Pulmonary artery endothelial cell (primary cell): ENCODE measurements at places on chromosomes 16 and 17. TPM values are rescaled to one million over a fixed set of nuclear protein-coding genes. Genes with fewer than 3 reads are reported as not detected.

HOXB6 gene
- total RNA-seq, result 0.11 and 0.92 TPM in 2 replicates

KRTAP16-1 gene
- not detected in 2 replicates for total RNA-seq

NT5M gene
- total RNA-seq, result 0.63 and 2.6 TPM in 2 replicates

PPY gene
- total RNA-seq, result not detected in 2 replicates

OGFOD1 gene
- 87.0 and 152 TPM in 2 replicates for total RNA-seq
